Stimulated activated CD8-positive, alpha-beta memory T cell treated with anti-CD3 and anti-CD28 coated beads, Interleukin-7, amount 100 ng/mL, for 1 hour (primary cell): ENCODE measurements at places on chromosomes 12 and 14.

DNA sequence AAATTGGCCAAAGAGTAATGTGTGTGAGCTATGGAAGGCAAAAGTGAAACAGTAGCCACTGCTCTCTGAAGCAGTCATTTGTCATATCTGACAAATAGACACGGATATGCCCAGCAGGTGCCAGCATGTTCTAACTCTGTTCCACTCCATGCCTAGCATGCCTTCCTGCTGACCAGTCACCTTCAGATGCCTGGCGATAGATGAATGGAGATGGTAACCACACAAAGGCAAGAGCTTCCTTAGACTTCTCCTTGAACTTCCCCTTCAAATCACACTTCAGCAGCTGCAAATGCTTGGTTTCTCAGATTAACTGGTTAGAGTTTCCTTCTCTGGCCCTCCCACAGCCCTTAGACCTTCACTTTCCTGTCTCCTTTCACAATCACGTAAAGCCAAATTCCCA lies 429.9 kb downstream of the DAD1 start:
- no peak for DNase-seq

DNA sequence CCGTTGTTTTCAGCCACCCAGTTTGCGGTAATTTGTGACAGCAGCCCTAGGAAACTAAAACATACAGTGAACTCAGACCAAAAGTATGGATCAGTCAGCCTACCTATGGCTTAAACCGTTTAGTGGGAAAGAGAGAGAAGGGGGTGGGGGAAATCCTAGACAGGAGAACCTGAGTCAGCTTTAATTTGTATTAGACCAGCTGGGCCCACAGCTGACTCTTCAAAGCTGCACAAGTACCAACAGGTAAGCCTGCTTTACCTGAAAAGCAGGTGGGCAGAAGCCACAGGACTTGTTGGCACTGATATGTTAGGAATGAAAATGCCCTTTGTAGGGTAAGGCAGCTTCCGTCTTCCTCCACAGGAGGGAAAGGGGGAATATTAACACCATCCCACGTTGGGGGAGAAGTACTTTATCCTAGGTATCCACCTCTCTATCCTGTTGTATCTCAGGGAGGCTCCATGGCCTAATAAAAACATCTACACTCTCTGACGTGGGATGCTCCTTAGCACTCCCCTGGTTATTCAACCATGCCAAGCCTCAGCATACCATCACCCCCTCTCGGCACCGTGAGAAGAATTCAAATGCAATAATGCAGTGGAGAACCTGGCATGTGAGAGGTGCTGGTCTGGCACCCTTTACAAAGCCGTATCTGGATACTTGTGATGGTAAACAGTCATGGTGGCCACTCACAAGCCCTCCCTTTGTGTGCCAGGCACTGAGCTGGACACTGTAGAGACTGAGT lies 70.3 kb downstream of the STON2 start:
- DNase-seq = no peak

GRCh38 chr14:96125536-96125935 lies 79.1 kb upstream of the BDKRB2 start:
- DNase-seq = no peak

- DNase-seq = no peak
Measured at GRCh38 chr14:71734076-71734475, 198.2 kb upstream of the RGS6 start.

GRCh38 chr14:22850944-22851764 lies 14.8 kb downstream of the MMP14 start:
- no peak for DNase-seq

GRCh38 chr14:81122326-81122725 lies 98.4 kb downstream of the GTF2A1 start:
- no peak for DNase-seq

DNA sequence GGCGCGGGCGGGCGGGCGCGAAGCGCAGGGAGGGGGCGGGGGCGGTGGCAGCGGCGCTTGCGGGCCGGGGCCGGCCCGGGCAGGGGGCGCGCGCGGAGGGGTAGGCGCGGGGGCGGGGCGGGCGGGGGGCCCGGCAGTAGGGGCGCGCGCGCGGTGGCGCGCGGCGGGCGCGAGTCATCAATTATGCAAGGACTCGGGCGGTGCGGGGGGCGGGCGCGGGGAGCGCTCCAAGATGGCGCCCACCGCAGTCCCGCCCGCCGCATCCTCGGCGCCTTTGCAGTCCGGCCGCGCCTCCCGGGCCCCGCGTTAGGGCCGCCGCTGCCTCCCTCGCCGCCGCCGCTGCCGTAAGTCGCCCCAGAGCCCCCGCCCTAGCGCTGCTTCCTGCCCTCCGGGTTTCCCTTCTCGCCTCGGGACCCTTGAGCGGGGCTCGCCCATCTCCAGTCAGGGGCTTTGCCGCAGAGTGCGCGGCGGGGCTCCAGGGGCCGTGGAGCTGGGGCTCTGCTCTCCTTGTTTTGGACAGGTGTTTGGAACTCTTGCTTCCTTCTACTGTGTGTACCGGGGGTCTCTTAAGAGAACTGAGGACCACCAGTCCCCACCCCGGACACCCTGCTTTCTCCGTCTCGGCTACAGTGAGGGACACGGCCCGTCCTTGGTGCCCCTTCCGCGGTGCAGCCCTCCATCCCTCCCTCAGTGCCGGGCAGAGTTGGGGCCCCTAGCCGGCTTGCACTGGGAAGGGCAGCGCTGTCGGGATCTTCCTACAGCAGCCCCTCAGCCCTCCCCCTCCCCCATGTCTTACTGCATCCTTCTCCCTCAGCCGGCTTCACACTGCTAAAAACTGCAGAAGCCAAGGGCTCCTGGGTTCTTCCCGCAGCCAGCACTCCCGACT lies at the start of gene SCN8A:
Gene SCN8A (plus strand): TSS at position 218 of the 886 bp plus-strand sequence. CDS start 71,585 bp downstream, outside the sequence.
- DNase-seq = no peak

- no peak for DNase-seq
Measured at GRCh38 chr14:92464716-92465115, 48.9 kb upstream of the RIN3 start.

DNA sequence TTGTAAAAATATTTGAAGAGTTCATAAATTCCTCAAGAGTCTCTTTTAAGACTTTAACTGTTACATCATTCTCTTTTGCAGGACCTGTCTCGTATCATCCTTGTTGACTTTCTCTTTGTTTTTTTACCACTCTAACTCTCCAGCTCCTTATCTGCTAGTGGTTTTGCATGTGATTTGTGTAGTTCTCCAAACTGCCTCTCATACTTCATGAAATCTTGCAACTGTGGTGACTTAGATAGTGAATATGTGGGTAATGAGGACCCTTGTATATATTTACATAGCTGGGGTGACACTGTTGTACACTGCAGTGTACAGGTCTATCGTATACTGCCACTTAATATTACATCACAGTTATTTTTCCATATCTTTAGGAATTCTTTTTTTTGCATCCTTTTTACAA lies 40.2 kb upstream of the EMP1 start:
- no peak for DNase-seq

GRCh38 chr12:27667540-27667939 lies 28.7 kb upstream of the REP15 start:
- no peak for DNase-seq

GRCh38 chr14:59961518-59962062 lies 41.6 kb downstream of the LRRC9 start:
- no peak for DNase-seq
